IPS DF 6.9 (cell line): ENCODE measurements at places on chromosomes 6 and 20.

DNA sequence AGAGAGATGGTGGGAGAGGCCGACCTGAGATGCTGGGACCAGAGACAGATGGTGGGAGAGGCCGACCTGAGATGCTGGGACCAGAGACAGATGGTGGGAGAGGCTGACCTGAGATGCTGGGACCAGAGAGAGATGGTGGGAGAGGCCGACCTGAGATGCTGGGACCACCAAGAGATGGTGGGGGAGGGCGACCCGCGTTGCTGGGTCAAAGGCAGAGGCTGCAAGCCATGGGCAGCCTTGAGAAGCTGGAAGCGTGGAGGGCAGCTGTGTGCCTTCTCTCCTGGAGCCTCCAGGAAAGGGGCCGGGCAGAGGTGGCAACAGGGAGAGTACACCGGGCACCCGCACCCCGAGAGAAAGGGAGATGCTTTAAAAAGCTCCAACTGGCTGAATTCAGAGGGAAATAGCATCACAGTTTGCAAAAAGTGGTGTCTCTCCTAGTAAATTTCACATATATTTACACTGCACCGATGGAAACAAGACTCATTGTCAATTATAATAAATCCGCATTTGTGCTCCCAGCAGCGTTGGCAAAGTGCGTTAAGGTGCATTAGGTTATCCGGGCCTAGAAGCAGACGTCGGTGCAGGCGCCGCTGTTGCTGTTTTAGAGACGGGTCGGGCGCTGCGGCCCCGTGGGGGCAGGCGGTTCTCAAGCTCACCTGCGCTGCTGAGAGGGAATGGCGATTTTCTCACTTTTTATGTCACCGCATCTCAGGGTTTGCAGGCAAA is 132.4 kb downstream of the DLL1 start:
- DNase-seq = no peak

DNA sequence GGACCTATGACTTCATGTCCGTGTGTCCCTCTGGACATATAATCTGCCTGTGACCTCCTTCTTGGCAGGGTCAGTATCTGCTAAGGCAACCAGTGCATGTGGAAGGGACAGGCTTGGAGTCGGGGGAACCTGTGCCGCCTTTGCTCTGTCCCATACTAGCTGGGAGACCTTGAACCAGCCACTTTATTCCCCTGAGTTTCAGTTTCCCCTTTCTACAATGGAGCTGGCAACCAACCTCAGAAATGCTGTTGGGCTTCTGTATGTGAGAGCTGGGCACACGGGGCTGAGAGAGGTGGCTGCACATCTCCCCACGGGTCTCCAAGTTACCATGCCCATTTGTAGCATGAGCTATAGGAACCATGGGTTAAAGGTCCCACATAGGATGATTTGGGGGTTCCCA is 53.8 kb downstream of the CD40 start:
- no peak for DNase-seq

DNA sequence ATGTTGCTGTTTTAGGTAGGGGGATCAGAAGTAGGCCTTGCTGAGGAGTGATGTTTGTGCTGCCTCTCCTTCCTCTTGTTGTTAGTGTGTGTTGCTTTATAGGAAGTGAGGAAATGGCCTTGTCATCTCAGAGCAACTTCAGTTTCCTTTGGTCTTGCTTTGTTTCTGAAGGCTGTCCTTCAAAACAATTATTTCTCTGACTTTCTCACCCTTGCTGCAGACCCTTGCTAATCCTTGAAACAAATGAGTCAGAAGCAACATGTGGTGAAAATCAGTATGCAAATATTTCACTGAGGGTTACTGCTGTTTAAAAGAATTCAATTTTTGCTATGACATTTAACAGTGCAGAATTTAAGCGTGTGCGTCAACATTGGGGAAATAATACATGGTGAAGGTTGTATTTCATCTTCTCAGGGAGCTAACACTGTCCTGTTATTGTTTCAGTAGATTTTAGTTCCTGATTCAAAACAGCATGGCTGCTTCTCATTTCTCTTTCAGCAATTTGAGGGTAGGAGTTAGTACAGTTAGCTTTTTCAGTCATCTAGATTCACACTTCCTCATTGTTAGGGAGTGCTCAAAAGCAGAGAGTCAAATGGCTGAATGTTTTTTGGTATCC is 13.8 kb downstream of the RNF144B start:
- DNase-seq = no peak

DNA sequence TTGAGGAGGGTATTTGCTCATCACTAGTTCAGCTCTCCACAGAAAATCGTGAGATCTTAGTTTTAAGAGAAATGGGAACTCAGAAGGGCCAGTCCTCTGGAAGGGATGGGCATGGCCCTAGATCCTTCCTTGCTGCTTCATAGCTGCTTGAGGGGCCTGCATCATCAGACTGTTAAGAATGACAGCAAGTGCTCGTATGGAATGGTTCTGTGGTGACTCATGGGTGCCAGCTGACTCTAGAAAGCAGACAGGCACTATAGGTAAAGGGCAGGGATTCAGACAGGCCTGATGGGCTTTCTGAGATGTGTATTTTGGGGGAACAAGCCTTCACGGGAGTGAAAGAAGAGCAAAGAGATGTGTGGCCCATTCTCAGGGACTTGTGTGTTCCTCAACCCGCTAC is 90.8 kb downstream of the MYLK4 start:
- DNase-seq = no peak

DNA sequence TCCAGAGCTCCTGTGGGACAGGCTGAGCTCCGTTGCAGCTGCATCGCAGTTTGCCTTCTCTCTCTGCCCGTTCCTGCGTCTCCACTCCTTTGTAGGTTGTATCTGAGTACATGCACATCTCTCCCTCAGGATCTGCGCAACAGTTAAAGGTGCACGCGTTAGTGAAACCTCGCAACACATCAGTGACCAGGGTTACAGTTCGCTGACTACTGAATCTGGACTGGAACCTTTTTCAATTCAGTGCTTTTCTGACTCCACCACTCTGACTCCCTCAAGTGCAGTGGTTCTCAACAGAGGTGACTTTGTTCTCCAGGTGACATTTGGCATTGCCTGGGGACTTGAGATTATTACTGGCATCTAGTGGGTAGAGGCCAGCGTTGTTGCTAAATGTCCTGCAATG is 44.0 kb downstream of the UST start:
- no peak for DNase-seq

DNA sequence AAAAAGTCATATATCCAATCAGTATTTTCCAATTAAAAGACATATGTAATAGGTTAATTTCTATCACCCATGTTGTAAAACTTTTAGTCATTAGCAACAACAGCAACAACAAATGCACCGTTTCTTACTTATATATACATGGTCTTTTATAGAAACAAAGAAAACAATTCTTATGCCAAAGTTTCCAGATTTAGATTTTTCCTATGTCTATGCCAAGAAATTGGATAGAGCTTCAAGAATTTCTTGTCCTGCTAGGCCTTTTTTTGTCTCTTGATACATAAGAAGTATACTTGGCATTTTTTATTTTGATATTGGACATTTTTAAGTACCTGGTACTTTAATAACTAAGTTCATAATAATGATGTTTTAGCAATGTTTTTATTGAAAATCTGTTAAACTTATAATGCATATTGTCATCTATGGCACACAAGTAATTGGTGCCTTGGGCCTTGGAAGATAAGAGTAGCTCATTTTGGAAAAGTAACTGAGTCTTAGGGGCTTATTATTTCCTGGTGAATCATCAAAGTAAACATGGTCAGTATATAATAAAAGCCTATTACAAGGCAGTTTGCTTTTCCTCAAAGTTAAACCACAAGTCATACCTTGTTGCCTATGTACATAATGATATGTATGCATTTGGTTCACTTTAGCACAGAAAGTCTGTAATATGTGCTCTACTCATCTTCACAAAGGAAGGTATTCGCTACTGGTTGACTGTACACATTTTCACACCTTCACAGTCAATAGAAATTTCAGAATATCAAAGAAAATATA is 10.1 kb upstream of the FRK start:
- DNase-seq = no peak

- DNase-seq = no peak
Measured at GRCh38 chr6:136468711-136469110, 81.5 kb downstream of the MAP7 start.

DNA sequence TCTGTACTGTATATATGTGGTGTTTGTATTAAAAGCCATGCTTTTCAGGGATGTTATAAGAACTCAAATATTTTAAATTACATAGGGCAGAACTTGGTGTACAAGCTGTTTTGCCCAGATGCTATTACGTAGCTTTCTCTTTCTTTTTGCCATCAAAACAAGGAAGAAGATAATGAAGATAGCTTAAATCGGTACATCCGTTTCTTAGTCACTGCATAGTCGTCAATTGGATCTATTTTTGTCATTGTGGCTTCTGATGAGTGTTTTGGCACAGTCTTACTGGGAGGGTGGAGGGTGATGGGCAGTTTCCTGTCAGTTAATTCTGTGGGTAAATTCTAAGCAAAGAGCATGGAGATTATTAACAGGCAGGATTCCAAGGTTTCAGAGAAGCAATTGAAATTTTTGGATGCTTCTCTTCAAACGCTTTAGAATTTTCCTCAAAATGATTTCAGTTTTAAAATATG is 649.1 kb upstream of the GJE1 start:
- DNase-seq = no peak

GRCh38 chr20:60935971-60936370 is 316.1 kb upstream of the CDH4 start:
- no peak for DNase-seq

- no peak for DNase-seq
Measured at GRCh38 chr6:1952740-1953360, 292.6 kb downstream of the GMDS start.

- DNase-seq = peak; percentile 39
Measured at GRCh38 chr20:52313341-52313963, 121.9 kb upstream of the ZFP64 start.

GRCh38 chr6:1365686-1366085 is 23.7 kb upstream of the FOXF2 start:
- DNase-seq = no peak

- no peak for DNase-seq
Measured at GRCh38 chr6:1801401-1801800, 191.7 kb downstream of the FOXC1 start.

DNA sequence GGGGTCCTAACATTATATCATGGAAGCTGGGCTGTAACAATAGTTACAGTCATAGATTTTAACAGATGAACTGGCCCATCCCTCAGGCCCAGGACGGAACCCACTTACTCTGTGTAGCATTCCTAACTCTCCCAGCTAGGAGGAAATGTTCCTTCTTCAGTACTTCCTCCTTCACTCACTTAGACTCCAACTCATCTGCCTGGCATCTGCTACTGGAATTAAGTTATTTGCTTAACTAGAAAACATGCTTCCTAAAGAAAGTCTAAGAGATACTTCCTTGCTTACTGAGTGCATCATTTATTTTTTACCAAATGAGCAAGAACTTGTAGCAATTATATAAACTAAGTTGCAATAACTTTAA is 20.5 kb downstream of the GCLC start:
- no peak for DNase-seq

- no peak for DNase-seq
Measured at GRCh38 chr6:33981861-33982260, 164.0 kb downstream of the GRM4 start.

DNA sequence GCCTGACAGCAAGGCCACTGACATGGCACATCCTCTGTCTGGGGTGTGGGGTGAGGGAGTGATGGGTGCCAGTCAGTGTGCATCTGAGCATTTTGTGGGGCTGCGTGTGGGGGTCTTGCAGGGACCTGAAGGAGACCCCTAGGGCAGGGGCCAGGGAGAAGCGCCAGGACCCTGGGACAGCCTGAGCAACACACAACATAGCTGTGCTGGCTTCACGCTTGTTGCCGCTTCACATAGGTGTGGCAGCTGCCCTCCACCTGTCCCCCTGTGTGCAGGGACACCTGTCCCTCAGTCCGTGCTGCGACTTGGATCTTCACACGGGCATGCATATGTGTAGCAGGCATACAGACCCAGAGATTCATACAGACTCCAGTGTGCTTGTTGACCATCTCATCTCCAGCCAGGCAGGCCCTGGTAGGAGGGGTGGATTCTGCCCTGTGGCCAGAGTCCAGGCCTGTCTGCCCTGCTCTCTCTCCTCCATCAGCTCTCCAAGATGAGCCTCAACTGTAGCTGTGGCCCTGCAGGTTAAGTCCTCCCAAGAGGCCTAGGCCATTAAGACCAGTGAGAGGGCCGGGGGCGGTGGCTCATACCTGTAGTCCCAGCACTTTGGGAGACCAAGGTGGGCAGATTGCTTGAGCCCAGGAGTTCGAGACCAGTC is 3.2 kb upstream of the NPBWR2 start:
- DNase-seq = no peak

DNA sequence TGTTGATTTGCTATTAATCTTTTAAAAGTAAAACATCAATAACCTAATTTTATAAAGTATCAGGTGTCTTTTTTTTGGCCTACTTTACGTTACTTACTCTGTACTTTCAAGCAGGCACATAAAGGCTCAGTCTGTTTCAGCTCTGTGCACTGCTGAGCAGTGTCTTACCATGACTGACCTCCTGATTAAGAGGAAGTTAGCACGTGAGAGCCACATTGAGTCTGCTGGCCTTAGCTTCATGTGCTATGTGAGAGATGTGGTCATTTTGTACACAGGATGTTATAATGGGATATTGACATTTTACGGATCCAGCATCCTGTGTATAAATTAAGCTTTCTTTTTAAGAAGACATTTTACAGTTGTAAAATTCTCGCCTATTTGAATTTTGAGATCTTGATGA is 31.9 kb downstream of the ARID1B start:
- no peak for DNase-seq

- no peak for DNase-seq
Measured at GRCh38 chr6:20191992-20192391, 20.3 kb downstream of the MBOAT1 start.

GRCh38 chr6:2819978-2820377 is 21.7 kb downstream of the SERPINB1 start:
- DNase-seq = no peak

DNA sequence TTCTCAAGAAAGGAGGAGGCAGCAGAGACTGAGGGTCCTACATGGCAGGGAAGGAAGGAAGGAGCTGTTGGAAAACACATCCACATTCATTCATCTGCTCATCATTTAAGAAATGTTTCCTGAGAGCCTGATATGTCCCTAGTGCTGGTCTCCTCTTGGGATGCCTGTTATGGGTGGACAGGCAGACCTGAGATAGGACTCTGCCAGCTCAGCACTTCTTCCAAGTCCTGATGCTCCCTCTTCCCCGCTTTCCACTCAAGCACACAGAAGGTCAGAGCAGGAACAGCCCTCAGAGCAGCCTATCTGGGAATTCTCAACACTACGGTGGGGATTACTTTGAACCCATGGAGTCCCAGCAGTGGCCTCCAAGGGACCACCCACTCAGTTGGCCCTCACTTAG is 8.0 kb upstream of the SIRPD start:
- DNase-seq = no peak

DNA sequence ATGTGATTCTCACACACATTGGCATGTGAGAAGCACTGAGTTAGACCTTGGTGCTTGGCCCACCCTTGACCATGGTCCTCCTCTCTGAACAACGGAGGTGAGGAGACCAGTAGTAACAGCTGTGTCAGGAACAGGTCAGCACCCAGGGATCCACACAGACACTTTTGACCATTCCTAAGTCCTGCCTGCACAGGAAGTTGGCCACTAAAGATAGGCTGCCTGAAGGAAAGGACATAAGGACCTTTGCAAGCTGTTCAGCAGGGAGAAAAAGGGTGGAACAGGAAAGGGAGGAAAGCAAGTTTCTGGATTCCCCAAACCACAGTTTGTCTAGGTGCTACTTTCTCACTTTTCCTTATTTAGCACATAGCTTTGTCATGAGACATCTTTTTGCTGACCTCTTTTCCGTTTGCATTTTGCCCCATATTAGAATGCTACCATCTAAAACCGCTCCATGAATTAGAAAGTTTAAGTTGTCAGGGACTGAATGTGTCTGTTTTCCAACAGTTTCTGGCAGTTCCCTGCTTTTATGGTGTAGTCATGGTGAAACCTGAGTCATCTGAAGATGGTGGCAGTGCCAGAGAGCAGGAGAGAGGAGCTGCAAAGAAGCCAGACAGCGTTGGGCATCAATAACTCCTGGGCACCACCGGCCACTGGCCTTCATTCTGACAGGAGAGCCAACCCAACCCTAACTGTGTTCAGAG is 1.1 kb upstream of the CD109 start:
- no peak for DNase-seq
